CD8-positive, alpha-beta memory T cell (primary cell): ENCODE measurements at places on chromosomes 3 and 15. TPM values are rescaled to one million over a fixed set of nuclear protein-coding genes. Genes with fewer than 3 reads are reported as not detected.

DNA sequence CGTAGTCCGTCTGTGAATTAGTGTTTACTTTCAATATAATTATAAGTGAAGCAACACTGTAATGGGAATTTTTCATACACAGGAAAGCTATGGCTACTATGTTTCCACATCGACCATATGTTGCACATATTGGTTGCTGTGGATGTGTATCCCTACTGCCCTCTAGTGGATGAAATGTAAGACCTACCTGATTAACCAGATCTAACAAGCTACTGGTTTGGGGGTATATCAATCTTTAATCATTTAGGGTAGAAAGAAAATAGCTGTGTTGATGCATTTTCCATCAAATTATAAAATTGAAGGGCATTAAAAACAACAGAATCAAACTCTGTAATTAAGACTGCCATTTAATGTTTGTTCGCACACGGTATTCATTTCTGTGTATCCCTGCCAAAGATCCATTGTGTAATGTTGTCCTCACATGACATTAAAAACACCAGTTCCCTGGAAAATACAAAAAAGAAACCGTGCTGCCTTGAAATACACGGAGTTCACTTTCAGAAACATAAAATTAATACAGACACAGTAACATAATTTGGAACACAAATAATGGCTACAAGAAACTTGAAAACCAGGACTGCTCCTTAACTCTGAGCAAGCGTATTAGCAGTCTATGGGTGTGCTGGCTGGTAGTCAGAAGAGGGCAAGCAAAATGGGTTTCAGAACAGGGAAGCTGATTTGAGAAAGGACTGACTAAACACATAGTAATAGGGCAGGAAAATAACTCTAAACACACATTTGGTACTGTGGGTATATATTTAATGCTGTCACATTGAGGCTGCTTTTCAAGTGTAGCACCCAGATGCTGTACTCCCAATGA, 125.1 kb downstream of the TIGIT start:
- H3K27ac ChIP-seq, result no peak overlapping the region
- no peak overlapping the region for H3K4me3 ChIP-seq

MNS1 gene
- 0.74 TPM for total RNA-seq

CLRN1 gene
- total RNA-seq, result not detected

DNA sequence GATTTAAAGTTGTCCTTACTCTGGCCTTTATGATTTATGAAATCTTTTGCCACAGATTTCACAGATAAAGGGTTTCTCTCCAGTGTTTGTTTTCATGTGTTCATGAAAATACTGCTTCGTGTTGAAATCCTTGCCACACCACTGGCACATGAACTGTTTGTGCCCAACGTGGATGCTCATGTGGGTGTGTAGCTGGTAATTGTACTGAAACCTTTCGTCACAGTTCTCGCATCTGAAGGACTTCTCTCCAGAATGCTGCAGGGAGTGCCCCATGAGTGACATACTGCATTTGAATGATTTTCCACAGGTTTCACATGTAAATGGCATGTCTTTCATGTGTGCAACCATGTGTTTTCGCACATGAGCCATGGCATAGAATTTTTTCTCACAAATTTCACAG, 111.9 kb downstream of the DOCK3 start:
- no peak overlapping the region for H3K27ac ChIP-seq
- no peak for DNase-seq
- no peaks in the 10 kb centered on the region for H3K36me3 ChIP-seq
- H3K4me1 ChIP-seq, result no peaks in the 10 kb centered on the region
- H3K27me3 ChIP-seq, result no peaks in the 10 kb centered on the region
- no peak overlapping the region for H3K4me3 ChIP-seq

DNA sequence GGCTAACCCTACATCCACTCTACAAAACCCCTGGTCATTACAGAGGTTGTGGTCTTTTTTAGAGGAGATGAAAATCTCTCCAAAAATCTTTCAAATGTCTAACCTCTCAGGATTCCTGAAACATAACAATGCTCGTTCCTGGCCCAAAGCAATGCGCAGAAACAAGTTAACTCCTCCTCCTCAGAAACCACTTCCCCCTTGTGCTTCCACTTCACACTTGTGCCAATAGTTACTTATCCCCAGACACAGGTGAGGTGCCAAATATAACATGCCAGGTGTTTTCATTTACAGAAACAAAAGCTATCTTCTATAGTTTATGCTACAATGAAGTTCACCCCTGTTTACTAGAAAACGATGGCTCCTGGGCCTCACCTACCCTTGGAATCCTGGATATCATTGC, 6.2 kb downstream of the NDUFAF1 start:
- H3K27ac ChIP-seq, result no peak overlapping the region
- H3K4me3 ChIP-seq, result no peak overlapping the region
- peaks cover 19% of the 10 kb centered on the region for H3K36me3 ChIP-seq
- H3K4me1 ChIP-seq, result peaks cover 7% of the 10 kb centered on the region
- DNase-seq, result no peak
- no peaks in the 10 kb centered on the region for H3K27me3 ChIP-seq

DNA sequence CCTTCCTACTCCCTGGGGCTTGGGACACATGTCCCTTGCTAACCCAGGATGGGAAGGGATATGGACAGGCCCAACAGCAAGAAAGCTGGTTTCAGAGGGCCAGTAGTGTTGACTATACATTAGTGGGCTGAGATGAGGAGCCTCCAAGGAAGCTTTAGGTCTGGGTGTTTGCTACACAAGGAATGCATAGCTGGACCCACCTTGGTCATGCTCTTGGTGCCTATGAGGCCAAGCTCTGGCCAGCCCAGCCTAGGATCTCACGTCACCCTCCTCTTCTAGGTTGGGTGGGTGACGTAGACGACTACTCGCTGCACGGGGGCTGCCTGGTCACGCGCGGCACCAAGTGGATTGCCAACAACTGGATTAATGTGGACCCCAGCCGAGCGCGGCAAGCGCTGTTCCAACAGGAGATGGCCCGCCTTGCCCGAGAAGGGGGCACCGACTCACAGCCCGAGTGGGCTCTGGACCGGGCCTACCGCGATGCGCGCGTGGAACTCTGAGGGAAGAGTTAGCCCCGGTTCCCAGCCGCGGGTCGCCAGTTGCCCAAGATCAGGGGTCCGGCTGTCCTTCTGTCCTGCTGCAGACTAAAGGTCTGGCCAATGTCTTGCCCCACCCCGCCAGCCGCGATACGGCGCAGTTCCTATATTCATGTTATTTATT, 653 bp upstream of the WDR6 start:
- no peaks in the 10 kb centered on the region for H3K36me3 ChIP-seq
- H3K27me3 ChIP-seq, result no peaks in the 10 kb centered on the region
- H3K4me1 ChIP-seq, result peaks cover 14% of the 10 kb centered on the region
- peak overlapping the region; percentile 98 for H3K4me3 ChIP-seq
- DNase-seq, result no peak

- H3K4me3 ChIP-seq, result no peak overlapping the region
- no peaks in the 10 kb centered on the region for H3K4me1 ChIP-seq
- H3K36me3 ChIP-seq, result no peaks in the 10 kb centered on the region
These were observed 11.6 kb downstream of the SCN5A start for GRCh38 chr3:38637906-38638305.

DNA sequence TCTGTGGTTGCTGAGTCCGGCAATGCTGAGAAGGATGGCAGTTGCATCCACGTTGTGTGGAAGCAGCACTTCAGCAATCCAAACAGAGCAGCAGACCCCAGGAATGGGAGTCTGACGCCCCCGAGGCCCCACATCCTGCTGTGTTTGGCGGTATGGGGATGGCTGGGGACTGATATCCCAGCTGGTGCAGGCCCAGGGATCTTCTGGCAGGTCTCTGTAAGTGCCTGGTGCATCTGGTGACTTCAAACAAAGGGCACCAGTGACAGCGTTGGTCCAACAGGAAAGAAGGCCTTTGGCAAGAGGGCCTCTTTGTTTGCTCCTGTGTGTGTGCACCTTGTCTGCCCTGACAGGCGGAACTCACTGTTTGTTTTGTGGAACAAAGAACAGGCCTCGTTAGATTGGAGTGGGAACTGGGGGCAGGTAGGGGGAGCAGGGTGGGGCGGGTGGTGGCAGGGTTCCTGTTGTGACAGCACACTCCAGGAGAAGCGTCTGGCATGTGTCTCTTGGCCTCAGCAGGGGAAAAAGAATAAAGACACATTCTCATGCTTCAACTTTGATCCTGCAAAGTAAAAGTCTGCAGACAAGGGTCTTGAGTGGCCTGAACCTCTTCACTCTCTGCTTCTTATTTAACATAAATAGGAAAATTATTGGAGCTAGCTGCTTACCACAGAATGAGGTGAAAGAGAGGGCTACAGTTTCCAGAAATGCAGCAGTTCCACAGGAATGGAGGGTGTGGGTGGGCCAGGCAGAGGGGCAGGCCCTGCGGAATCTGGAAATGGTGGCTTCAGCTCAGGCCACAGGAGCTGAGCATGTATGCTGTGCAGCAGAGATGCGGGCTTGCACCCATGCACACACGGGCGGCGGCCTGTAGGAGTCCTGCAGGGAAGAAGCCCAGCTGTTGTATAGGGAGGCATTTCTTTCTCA, 94.5 kb upstream of the MYZAP start:
- H3K4me1 ChIP-seq, result no peaks in the 10 kb centered on the region
- no peak overlapping the region for H3K27ac ChIP-seq
- H3K27me3 ChIP-seq, result no peaks in the 10 kb centered on the region
- DNase-seq, result no peak

KLHDC8B gene
- total RNA-seq, result 4.1 TPM

TADA3 gene
- total RNA-seq, result 57.0 TPM

DNA sequence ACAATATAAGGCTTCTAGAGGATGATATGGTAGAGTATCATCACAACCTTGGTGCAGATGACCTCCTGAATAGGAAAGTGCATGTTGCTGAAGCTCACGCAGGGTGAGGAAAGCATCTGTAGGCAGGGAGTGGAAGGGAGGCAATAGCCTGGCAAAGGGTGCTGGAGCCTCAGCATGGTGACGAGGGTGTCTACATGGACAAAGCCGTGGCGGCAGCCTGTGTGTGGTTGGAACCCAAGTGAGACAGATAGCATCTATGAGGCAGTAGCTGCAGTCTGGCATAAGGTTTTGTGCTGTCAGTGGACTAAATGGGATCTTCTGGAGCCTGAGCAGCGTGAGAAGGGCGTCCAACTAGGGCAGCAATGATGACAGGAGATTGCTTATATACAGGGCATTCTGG, 132.5 kb downstream of the DLG1 start:
- H3K27ac ChIP-seq, result no peak overlapping the region
- no peak for DNase-seq

GRCh38 chr15:43439268-43439667, 53.7 kb downstream of the TP53BP1 start:
- peaks cover 3% of the 10 kb centered on the region for H3K36me3 ChIP-seq
- H3K4me3 ChIP-seq, result no peak overlapping the region
- no peak for DNase-seq
- no peaks in the 10 kb centered on the region for H3K4me1 ChIP-seq
- no peak overlapping the region for H3K27ac ChIP-seq
- no peaks in the 10 kb centered on the region for H3K27me3 ChIP-seq

GRAMD1C gene
- 0.81 TPM for total RNA-seq

GRCh38 chr3:82194870-82195269, 433.4 kb upstream of the GBE1 start:
- H3K4me1 ChIP-seq, result no peaks in the 10 kb centered on the region
- H3K27me3 ChIP-seq, result no peaks in the 10 kb centered on the region
- H3K4me3 ChIP-seq, result no peak overlapping the region
- no peak for DNase-seq
- no peak overlapping the region for H3K27ac ChIP-seq
- H3K36me3 ChIP-seq, result no peaks in the 10 kb centered on the region

SAMMSON gene
- total RNA-seq, result not detected

DNA sequence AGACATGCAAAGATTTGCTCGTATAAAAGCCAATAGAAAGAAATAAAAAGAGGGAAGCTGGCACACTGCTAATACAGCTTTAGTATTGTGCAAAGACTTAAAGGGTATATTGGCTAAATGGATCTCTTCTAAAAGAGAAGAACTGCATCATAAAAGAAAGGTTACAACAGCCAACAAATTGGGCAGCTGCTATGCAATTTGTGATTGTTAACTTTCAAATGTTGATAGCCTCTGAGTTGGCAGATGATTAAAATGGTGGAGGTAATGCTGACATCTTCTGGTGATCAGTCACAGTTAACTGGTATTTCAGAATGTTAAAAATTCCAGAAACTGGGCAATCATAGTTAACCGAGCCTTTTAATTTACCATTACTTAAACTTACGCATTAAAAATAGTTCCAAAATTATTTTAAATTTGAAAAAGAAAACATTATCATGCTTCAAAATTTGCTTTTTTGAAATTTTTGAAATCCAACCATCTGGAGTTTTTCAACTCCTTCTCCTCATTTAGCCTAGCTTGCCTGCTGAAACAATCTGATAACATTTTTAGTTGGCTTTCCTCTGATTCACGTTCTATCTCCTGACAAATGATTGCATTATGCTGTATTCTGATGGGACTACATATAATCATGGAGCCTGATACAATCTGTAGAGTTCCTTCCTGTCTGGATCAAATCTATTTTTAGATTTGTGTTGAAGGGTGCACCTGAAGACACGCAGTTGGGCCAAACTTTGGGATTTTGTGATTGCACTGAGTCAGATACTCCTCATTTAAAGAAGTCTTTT, 144.0 kb upstream of the PDZRN3 start:
- H3K36me3 ChIP-seq, result no peaks in the 10 kb centered on the region
- H3K27me3 ChIP-seq, result no peaks in the 10 kb centered on the region
- H3K27ac ChIP-seq, result no peak overlapping the region
- DNase-seq, result no peak

DNA sequence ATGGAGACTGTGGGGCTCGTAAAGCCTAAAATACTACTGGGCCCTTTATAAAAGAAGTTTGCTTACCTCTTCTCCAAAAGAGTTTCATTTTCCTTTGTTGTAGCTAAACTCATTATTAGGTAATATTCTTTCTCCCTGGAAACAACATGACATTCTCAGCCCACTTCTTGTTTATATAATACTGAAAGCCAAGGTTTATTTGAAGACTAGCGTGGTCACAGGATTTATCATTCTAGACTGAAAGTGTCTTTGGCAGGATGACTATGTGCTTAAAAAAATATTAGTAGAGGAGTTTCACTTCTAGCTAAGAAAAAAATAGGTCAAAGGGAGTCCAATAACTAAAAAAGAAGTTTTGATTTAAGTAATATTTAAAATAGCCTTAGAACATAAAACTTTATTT, 1085.2 kb upstream of the CADM2 start:
- no peak overlapping the region for H3K27ac ChIP-seq
- no peak overlapping the region for H3K4me3 ChIP-seq
- no peaks in the 10 kb centered on the region for H3K36me3 ChIP-seq

GRCh38 chr3:57179580-57180410, 14.6 kb upstream of the IL17RD start:
- H3K4me1 ChIP-seq, result no peaks in the 10 kb centered on the region
- H3K36me3 ChIP-seq, result no peaks in the 10 kb centered on the region

GRCh38 chr3:15653321-15653720, 51.8 kb downstream of the BTD start:
- H3K36me3 ChIP-seq, result no peaks in the 10 kb centered on the region
- DNase-seq, result no peak
- H3K27ac ChIP-seq, result no peak overlapping the region
- peaks cover 12% of the 10 kb centered on the region for H3K4me1 ChIP-seq

DNA sequence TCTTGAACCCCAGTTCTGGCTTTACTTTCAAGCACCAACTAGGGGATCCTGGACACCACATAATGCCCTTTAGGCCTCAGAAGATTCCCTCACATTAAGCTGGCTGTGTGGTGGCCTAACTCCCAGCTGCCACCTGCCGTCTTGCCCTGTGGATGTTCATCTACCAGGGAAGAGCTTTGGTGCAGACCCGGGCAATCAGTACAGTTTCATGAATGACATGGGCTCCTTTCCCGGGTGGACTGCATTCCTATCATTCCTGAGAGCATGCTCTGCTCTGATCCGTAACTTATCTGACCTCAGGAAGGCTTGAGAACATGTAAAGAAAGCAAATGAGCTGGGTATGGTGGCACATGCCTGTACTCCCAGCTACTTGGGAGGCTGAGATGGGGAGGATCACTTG, 50.0 kb upstream of the GSK3B start:
- no peaks in the 10 kb centered on the region for H3K4me1 ChIP-seq
- H3K27me3 ChIP-seq, result no peaks in the 10 kb centered on the region

TBL1XR1 gene
- total RNA-seq, result 173 TPM
